ENCODE measurements at places on chromosomes 12 and 14. TPM values are rescaled to one million over a fixed set of nuclear protein-coding genes. Genes with fewer than 3 reads are reported as not detected.

DNA sequence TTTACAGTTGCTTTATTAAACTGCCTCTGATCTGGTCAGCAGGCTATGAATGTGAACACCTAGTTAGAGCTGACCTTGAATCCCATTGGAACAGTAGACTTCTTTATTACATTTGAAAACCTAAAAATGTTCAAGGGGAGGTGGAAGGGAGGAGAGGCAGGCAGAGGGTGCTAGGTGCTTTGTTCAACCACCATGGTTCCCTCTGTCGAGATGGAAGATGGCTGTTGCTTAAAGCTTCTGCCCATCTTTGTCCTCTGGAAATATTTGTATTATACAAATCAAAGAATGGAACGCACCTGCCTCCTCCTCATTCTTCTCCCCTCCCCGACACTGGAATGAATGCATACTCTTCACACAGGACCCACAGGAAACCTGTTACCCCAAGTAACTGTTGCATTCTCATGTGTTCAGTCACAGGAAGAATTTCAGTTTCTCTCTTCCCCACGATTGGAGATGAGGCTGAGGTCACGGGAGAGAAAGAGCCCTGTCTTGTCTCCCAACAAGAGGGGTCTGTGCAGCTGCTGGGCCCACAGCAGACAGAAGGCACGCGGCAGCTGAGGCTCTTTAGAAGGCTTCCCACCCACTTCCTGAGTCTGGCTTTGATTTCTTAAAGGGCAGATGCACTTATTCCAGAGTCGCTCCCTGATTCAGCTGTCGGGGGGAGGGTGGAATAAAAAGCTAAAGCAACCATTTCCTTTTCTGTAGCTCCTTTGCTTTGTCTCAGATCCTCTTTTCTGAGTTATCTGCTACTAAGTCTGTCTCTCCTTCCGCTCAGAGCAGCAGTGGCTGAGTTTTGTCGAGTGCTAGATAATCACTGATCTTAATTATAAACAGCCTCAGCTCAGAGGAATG lies 217.9 kb upstream of the BTG1 start:
- no peak for DNase-seq

DNA sequence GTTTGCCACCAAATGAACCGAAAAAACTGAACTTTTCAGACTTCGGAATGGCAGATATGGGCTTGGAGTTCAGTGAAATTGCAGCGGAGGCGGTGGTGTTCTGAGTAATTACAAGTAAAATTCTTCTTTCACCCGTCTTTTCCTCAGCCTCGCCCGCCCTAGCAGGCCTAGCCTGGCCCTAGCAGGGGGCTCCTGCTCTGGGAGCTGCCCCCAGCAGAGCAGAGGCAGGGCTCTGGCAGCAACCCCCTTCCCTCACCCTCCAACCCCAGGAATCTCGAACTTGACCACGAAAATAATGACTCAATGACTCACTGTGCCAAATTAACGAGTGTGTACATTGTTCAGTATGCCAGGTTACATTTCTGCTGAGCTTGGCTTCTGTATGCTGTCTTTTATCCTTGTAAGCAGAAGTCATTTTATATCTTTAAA lies 1.1 kb downstream of the PAPLN start:
- peak; percentile 96 for DNase-seq

DNA sequence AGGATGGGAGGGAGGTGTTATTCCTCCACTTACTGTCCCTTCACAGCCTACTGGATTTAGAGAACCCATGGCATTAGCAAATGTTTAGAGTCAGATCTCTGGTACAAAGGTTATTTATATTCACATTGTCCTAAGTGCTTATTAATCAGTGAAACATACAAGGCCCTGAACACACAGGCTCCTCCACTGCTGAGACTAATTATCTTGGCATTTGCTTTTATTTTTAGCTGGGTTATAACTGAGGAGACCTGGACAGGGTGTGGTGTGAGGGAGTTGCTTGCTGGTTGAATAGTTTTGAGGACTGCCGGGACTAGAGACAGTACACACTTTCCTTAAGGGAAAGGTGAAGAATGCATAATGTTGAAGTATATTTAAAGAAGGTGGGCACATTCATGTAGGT lies 77.5 kb downstream of the FIGNL2 start:
- no peak for DNase-seq

GRCh38 chr14:69055999-69056788 lies 77.1 kb upstream of the ACTN1 start:
- DNase-seq: peak; percentile 18

GALNT9 gene
- 1.2 TPM for total RNA-seq

ENDOU gene
- not detected for total RNA-seq

TAS2R13 gene
- 3.8 TPM for total RNA-seq

CCND2 gene
- 2.5 TPM for total RNA-seq

DIO3 gene
- total RNA-seq: not detected
